ENCODE measurements at places on chromosomes 11 and 22. TPM values are rescaled to one million over a fixed set of nuclear protein-coding genes. Genes with fewer than 3 reads are reported as not detected.

Gene KRTAP5-11
- not detected for total RNA-seq

Gene OR4A16
- total RNA-seq, result not detected

Gene DRICH1
- total RNA-seq, result not detected

Gene IFITM10
- 0.28 TPM for total RNA-seq

Gene MS4A14
- total RNA-seq, result not detected

Gene DNHD1
- 1.4 TPM for total RNA-seq

Gene PNPLA5
- not detected for total RNA-seq

Gene USH1C
- not detected for total RNA-seq

Gene FAM111B
- 6.0 TPM for total RNA-seq

Gene HOATZ
- not detected for total RNA-seq

Gene SCN2B
- not detected for total RNA-seq

Gene TRIM68
- total RNA-seq, result 11.3 TPM

- no peaks in the 10 kb centered on the region for H3K36me3 ChIP-seq
- peaks cover 4% of the 10 kb centered on the region for H3K27me3 ChIP-seq
- no peak overlapping the region for H3K27ac ChIP-seq
These were observed 499.8 kb upstream of the CCDC90B start for GRCh38 chr11:83785942-83786341.

- no peak for DNase-seq
- H3K36me3 ChIP-seq, result no peaks in the 10 kb centered on the region
- peaks cover 20% of the 10 kb centered on the region for H3K27me3 ChIP-seq
- H3K4me3 ChIP-seq, result no peak overlapping the region
These were observed 8.7 kb downstream of the CSF2RB start for GRCh38 chr22:36922105-36922608.

DNA sequence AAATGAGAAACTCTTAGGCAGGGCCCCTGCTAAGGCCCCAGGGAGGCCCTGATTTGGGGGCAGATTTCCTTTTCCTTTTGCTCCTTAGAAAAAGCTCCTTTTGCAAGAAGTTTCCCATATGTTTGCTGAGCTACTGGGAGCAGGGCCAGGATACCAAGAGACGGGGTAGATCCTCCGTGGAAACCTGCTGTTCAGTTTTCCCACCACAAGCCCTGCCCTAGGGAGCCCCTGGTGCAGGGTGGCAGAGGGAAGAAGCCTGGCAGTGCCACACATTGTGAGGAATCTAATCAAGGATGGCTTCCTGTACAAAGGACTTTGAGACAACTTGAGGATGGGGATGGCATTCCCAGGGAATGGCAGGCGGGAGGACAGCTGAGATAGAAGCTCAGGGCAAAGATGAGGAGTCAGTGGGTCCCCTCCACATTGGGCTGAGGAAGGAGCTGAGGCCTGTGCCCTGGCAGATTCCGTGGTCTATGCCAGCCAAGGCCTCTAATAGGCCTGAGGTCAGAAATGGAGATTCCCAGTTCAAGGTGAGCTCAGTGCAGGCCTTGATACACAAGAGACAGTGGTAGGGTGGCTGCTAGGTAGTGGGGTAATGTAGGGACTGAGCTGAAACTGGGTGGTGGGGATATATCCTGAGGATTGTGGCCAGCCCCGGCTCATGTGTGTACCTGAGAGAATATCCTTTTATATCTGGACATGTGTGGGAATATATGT is 15.0 kb downstream of the TUB start:
- H3K36me3 ChIP-seq, result no peaks in the 10 kb centered on the region
- H3K4me1 ChIP-seq, result peaks cover 31% of the 10 kb centered on the region
- peaks cover 2% of the 10 kb centered on the region for H3K27me3 ChIP-seq
- no peak for DNase-seq

DNA sequence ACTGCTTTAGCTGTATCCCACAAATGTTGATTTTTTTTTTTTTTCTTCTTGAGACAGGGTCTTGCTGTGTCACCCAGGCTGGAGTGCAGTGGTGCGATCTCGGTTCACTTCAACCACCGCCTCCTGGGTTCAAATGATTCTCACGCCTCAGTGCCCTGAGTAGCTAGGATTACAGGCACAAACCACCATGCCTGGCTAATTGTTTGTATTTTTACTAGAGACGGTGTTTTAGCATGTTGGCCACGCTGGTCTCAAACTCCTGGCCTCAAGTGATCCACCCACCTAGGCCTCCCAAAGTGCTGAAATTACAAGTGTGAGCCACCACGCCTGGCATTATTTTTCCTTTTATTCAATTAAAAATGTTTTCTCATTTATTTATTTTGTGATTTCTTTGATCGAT is 55.9 kb downstream of the PDHX start:
- peaks cover 71% of the 10 kb centered on the region for H3K4me1 ChIP-seq
- H3K27ac ChIP-seq, result no peak overlapping the region
- peaks cover 3% of the 10 kb centered on the region for H3K27me3 ChIP-seq
- H3K36me3 ChIP-seq, result peaks cover 59% of the 10 kb centered on the region

- no peaks in the 10 kb centered on the region for H3K4me1 ChIP-seq
- H3K4me3 ChIP-seq, result no peak overlapping the region
- no peak for DNase-seq
- H3K36me3 ChIP-seq, result no peaks in the 10 kb centered on the region
- H3K27me3 ChIP-seq, result peaks cover 6% of the 10 kb centered on the region
These were observed 227.7 kb upstream of the TENM4 start for GRCh38 chr11:79668575-79668974.

- H3K36me3 ChIP-seq, result peaks cover 12% of the 10 kb centered on the region
- no peak overlapping the region for H3K4me3 ChIP-seq
- H3K27me3 ChIP-seq, result no peaks in the 10 kb centered on the region
- no peaks in the 10 kb centered on the region for H3K4me1 ChIP-seq
- no peak for DNase-seq
These were observed 136.4 kb downstream of the BRD1 start for GRCh38 chr22:49691256-49691655.

DNA sequence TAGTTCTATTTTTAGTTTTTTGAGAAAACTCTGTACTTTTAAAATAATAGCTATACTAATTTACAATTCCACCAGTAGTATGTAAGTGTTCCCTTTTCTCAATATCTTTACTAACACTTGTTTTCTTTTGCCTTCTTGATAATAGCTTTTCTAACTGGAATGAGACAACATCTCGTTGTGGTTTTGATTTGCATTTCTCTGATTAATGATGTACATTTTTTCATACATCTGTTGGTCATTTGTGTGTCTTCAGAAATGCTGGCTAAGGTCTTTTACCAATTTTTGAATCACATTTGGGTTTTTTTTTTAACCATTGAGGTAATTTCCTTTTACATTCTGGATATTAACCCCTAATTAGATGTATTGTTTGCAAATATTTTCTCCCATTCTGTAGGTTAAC is 258.9 kb downstream of the DYNC2H1 start:
- peak; percentile 4 for DNase-seq
- H3K27ac ChIP-seq, result peak overlapping the region; percentile 65
- H3K27me3 ChIP-seq, result no peaks in the 10 kb centered on the region
- H3K4me1 ChIP-seq, result peaks cover 18% of the 10 kb centered on the region

DNA sequence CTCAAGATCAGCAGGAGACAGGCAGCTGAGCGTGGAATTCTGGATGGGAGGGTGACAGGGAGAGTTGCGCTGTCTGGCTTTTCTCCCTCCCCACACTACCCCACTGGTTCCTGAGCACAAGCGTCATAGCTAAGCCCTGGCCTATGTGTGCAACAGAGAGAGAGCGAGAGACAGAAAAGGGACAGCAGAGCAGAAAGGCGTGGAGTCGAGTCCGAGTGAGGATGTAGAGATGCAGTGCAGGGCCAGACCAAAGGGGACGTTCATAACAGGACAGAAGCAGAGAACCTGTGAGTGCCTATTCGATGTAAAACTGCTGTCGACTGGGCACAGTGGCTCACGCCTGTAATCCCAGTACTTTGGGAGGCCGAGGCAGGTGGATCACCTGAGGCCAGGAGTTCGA is 94.0 kb upstream of the TMEM45B start:
- H3K4me3 ChIP-seq, result no peak overlapping the region
- no peak for DNase-seq
- no peaks in the 10 kb centered on the region for H3K36me3 ChIP-seq
- no peak overlapping the region for H3K27ac ChIP-seq
- H3K27me3 ChIP-seq, result peaks cover 40% of the 10 kb centered on the region

- no peaks in the 10 kb centered on the region for H3K36me3 ChIP-seq
- no peak overlapping the region for H3K4me3 ChIP-seq
- peaks cover 3% of the 10 kb centered on the region for H3K4me1 ChIP-seq
- peaks cover 72% of the 10 kb centered on the region for H3K27me3 ChIP-seq
- H3K27ac ChIP-seq, result no peak overlapping the region
These were observed 10.6 kb upstream of the APOBEC3A start for GRCh38 chr22:38946771-38947170.

- no peaks in the 10 kb centered on the region for H3K36me3 ChIP-seq
- peaks cover 33% of the 10 kb centered on the region for H3K27me3 ChIP-seq
- no peak for DNase-seq
These were observed 724 bp upstream of the RASGRP2 start for GRCh38 chr11:64744544-64745188.

GRCh38 chr11:64006398-64006797 is 20.2 kb downstream of the OTUB1 start:
- peaks cover 39% of the 10 kb centered on the region for H3K4me1 ChIP-seq
- peak overlapping the region; percentile 80 for H3K4me3 ChIP-seq
- DNase-seq, result no peak
- H3K36me3 ChIP-seq, result no peaks in the 10 kb centered on the region
- H3K27me3 ChIP-seq, result peaks cover 10% of the 10 kb centered on the region

- H3K4me1 ChIP-seq, result peaks cover 23% of the 10 kb centered on the region
- no peak for DNase-seq
- H3K4me3 ChIP-seq, result peak overlapping the region; percentile 97
- peak overlapping the region; percentile 78 for H3K27ac ChIP-seq
- H3K36me3 ChIP-seq, result no peaks in the 10 kb centered on the region
These were observed 9.5 kb downstream of the SDF2L1 start for GRCh38 chr22:21651521-21652009.

GRCh38 chr22:32625985-32626384 is 151.4 kb downstream of the FBXO7 start:
- no peak overlapping the region for H3K4me3 ChIP-seq
- peaks cover 47% of the 10 kb centered on the region for H3K4me1 ChIP-seq
- H3K36me3 ChIP-seq, result no peaks in the 10 kb centered on the region
- peaks cover 2% of the 10 kb centered on the region for H3K27me3 ChIP-seq
- no peak overlapping the region for H3K27ac ChIP-seq
- DNase-seq, result no peak

GRCh38 chr22:49411236-49411635 is 416.4 kb downstream of the BRD1 start:
- H3K4me3 ChIP-seq, result no peak overlapping the region
- no peaks in the 10 kb centered on the region for H3K4me1 ChIP-seq
- H3K27me3 ChIP-seq, result peaks cover 3% of the 10 kb centered on the region
- DNase-seq, result no peak
- H3K36me3 ChIP-seq, result peaks cover 4% of the 10 kb centered on the region

DNA sequence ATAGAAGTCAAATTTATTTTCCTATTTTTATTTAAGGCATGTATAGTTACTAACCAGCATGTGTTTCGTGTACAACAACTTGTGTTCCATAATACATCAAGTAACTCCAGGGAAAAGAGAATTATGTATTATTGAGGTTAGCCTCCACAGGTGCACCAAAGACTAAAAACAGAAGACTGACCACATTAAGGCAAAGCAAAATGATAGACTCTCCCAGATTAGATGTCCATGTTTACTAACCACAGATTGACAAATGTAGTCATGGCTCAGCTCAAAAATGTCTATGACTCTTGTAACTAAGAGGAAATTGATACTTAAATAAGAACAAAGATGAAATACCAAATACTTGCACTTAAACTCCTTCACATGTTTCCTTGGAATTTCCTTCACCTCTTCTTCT is 238.5 kb downstream of the METTL15 start:
- peaks cover 42% of the 10 kb centered on the region for H3K4me1 ChIP-seq
- no peaks in the 10 kb centered on the region for H3K27me3 ChIP-seq
- no peak overlapping the region for H3K27ac ChIP-seq
- H3K4me3 ChIP-seq, result no peak overlapping the region

DNA sequence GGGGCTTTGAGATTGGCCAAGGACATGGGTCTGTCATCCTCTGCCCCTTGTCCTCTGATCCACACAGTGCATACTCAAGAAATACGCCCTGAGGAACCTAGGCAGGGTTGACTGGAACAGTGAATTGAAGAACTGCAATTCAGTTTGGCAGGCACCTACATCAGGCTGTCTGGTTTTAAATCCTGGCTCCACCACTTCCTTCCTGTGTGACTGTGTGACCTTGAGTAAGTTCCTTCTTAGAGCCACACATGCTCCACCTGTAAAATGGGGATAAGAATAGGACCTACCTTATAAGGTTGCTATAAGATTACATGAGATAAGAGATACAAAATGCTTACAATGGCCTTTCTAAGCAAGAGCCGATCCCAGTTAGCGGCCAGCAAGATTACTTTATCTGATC is 15.8 kb upstream of the TCF20 start:
- DNase-seq, result no peak
- H3K27me3 ChIP-seq, result peaks cover 45% of the 10 kb centered on the region
- H3K36me3 ChIP-seq, result no peaks in the 10 kb centered on the region
- no peak overlapping the region for H3K27ac ChIP-seq

GRCh38 chr11:100631316-100631715 is 55.8 kb upstream of the ARHGAP42 start:
- no peaks in the 10 kb centered on the region for H3K36me3 ChIP-seq
- H3K27me3 ChIP-seq, result peaks cover 10% of the 10 kb centered on the region
- no peak overlapping the region for H3K4me3 ChIP-seq
- H3K4me1 ChIP-seq, result peaks cover 7% of the 10 kb centered on the region
- H3K27ac ChIP-seq, result no peak overlapping the region
- no peak for DNase-seq

DNA sequence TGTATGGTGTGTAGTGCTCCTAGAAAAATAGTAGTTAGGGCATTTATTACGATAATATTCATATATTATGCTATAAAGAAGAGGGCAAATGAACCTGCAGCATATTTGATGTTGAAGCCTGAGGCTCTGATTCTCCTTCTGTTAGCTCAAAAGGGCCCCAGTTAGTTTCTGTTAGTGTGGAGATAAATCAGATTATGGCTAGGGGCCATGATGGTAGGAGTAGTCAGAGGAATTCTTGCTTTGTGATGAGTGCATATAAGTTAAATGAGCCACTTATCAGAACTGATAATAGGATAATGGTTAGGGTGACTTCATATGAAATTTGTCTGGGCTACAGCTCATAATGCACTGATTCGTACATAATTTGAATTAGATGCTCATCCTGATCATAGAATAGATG is 298.4 kb downstream of the DYNC2H1 start:
- no peak for DNase-seq
- no peak overlapping the region for H3K4me3 ChIP-seq
- no peaks in the 10 kb centered on the region for H3K36me3 ChIP-seq
- peaks cover 1% of the 10 kb centered on the region for H3K4me1 ChIP-seq
- no peak overlapping the region for H3K27ac ChIP-seq
- H3K27me3 ChIP-seq, result no peaks in the 10 kb centered on the region
